ENCODE measurements at places on chromosomes 2 and 18. TPM values are rescaled to one million over a fixed set of nuclear protein-coding genes. Genes with fewer than 3 reads are reported as not detected.

The PROKR1 gene
- total RNA-seq = not detected

The RAB6C gene
- not detected for total RNA-seq

The ZDBF2 gene
- 4.4 TPM for total RNA-seq

The MYCN gene
- total RNA-seq = not detected

The ANKRD29 gene
- 2.3 TPM for total RNA-seq
